HuH-7.5 (cell line): ENCODE measurements at places on chromosomes 7 and 10.

DNA sequence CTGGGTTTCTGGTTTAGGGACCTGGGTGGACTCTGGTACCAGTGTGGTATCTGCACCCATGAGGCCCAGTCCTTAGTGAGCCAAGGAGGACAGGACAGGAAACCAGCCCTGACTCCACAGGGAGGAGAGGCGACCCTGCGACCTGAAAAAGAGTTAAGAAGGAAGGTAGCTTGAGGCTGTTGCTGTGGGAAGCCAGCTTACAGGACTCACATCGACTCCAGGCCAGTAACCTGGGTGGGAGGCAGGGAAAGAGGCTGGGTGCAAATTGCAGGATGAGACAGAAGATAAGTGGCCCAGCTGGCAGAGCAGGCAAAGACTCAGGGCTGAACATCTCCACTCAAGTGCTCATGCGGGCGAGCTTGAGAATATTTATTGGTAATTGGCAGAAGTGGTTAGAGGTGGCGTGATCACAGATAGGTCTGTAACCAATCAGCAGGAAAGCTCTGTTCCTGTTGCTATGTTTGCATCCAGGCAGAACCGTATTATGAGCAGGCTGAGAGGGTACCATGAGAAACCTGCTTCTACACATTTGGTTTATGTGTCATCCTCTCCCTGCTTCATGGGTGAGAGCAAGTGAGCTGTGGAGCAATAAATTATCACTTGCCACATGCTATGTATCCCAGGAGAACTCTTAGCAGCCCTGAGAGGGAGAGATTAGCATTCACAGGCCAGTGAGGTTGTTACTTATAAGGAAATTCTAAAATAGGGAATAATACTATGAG lies 11.0 kb downstream of the TLL2 start:
- no peak for DNase-seq

DNA sequence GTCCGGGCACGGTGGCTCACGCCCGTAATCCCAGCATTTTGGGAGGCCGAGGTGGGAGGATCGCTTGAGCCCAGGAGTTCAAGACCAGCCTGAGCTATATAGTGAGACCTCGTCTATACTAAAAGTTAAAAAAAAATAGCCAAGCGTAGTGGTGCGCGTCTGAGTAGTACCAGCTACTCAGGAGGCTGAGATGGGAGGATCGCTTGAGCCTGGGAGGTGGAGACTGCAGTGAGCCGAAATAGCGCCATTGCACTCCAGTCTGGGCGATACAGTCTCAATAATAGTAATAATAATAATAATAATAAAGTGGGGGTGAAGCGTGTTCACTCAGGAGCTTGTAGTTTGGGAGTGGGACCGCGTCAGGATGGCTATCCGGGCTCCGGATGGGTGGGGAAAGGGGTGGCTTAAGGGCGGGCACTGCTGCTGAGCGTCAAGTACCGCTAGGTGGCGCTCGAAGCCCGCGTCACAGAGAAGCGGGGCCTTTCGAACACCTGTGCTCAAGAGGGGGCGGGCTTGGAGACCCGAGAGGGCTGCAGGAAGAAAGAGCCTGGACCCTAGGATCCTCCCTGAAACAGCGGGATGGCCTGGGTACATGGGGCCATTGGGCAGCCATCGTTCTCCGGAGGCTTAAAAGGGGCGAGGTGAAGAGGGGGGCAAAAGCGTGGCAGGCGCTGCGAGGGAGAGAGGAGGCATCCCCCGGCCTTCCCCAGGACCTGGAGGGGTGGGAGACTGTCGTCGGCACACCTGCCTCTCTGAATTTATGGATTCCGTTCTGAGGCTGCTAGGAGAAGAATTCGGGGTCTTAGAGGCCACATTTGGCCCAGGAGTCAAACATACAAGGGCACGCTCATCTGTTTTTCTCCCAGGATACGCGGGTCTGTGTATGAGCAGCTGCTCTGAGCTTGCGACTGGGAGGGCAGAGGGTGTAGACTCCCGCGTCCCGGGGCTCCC lies 14.5 kb downstream of the LBX1 start:
- DNase-seq = peak; percentile 85

GRCh38 chr7:52639981-52640380 lies 395.5 kb upstream of the POM121L12 start:
- DNase-seq = no peak

GRCh38 chr7:43467406-43467805 lies 115.5 kb upstream of the STK17A start:
- no peak for DNase-seq

DNA sequence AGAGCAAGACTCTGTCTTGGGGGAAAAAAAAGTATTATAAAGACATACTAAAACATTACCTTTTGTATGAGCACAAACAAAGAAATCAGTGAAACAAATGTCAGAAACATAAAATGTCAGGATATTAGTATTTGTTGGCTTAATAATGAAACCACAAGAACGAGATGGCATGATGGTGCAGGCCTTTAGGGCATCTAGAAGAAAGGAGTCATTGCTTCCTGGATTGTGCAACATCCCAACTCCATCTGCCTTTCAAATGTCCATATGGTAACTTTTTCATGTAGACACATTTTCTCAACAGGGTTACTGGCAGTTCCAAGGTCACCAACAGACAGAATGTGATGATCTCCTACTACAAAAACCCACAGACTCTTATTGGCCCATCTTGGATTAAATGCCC lies 96.6 kb downstream of the ZNF248 start:
- no peak for DNase-seq

GRCh38 chr10:73968098-73968521 lies 29.8 kb upstream of the VCL start:
- DNase-seq = no peak

- no peak for DNase-seq
These were observed 77.0 kb upstream of the SLF2 start for GRCh38 chr10:100835810-100836209.

- DNase-seq = no peak
These were observed 35.0 kb downstream of the TAF3 start for GRCh38 chr10:7853226-7853842.

- DNase-seq = no peak
These were observed 35.3 kb downstream of the KCNH2 start for GRCh38 chr7:150942591-150943452.

- no peak for DNase-seq
These were observed 16.8 kb downstream of the CPEB3 start for GRCh38 chr10:92274071-92274470.

GRCh38 chr10:3472287-3473051 lies 299.9 kb upstream of the PITRM1 start:
- DNase-seq = no peak

DNA sequence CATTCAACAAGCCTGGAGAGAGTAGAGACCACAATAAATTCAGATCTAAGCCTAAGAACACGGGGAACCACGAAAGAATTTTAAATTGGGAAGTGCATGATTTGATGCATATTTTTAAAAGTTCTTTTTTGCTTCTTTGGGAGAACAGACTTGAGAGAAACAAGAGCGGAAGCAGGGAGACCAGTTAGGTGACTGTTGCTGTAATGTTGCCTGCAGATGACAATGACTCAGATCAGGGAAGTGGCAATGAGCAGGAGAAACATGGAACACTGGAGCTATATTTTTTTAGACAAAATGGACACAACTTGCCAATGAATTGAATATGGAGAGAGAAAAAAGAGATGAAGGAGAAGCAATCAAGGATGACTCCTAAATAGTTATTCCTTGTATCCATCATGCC lies 125.1 kb downstream of the RAPGEF5 start:
- DNase-seq = no peak

- DNase-seq = no peak
These were observed 53.5 kb downstream of the ABCC2 start for GRCh38 chr10:99835947-99836346.

DNA sequence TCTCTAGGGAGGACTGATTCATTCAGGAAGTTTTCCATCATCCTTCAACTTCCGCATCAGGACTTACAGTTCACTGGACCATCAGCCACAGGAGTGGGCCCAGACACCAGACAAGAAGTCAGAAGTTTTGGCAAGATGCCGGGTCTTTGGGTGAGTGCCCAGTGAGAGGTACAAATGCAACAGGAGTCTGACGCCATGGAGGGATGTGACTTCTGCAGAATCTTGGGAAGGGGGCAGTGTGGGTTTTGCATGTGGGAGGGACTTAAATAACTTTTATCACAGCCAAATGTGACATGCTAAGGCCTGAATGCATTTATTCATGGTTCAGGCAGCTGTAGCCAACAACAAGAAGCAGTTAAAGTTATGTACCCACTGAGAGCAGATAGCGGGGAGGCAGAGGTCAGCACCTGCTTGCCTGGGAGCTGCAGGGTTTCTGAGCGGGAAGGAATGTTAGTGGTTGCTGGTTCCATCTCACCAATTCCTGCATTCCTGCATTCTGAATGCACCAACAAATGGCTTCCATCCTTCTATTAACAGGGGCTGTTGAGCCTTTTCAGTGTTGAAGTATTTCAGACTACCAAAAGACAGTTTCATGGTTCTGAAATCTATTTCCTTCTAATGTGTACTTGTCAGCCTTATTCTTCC lies 375.2 kb downstream of the PAXIP1 start:
- no peak for DNase-seq

GRCh38 chr7:66953044-66953427 lies 32.0 kb downstream of the TMEM248 start:
- DNase-seq = no peak

- DNase-seq = no peak
These were observed 8.9 kb downstream of the LCOR start for GRCh38 chr10:96840841-96841518.

GRCh38 chr10:29392376-29393021 lies 103.6 kb downstream of the LYZL1 start:
- DNase-seq = peak; percentile 42

- no peak for DNase-seq
These were observed 605.7 kb downstream of the POM121L12 start for GRCh38 chr7:53641091-53641490.

DNA sequence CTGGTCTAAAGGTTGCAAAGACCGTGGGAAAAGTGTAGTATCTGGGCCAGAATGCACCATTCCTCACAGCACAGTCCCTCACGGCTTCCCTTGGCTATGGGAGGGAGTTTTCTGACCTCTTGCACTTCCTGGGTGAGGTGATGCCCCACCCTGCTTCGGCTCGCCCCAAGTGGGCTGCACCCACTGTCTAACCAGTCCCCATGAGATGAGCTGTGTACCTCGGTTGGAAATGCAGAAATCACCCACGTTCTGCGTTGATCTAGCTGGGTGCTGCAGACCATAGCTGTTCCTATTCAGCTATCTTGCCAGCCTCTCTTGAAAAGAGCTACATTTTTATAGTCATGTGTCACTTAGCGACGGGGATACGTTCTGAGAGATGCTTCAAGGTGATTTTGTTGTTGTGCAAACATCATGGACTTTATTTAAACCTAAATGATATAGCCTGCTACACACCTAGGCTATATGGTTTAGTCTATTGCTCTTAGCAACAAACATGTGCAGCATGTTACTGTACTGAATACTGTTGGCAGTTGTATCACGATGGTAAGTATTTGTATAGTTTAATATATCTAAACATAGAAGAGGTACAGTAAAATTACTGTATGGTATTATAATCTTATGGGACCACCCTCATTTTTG lies 120.0 kb downstream of the PPP1R9A start:
- DNase-seq = no peak

DNA sequence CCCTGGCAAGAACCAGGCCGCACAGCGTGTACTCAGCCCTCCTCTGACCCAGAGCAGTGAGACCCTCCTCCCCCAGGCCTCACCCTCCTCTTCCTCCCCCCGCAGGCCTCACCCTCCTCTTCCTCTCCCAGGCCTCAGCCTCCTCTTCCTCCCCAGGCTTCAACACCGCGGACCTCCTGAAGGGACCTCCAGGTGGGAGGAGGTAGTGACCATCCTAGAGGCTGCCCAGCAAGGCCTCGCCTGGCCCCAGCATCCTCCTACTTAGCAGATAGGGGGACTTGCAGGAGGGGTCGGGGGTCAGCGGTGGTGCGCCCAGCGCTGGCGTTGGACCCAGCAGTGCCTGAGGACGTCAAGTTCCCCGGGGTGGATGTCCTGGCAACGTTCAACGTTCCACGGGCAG lies 270.8 kb downstream of the ELFN1 start:
- DNase-seq = no peak

GRCh38 chr10:61993711-61994401 lies 92.4 kb downstream of the ARID5B start:
- DNase-seq = no peak

DNA sequence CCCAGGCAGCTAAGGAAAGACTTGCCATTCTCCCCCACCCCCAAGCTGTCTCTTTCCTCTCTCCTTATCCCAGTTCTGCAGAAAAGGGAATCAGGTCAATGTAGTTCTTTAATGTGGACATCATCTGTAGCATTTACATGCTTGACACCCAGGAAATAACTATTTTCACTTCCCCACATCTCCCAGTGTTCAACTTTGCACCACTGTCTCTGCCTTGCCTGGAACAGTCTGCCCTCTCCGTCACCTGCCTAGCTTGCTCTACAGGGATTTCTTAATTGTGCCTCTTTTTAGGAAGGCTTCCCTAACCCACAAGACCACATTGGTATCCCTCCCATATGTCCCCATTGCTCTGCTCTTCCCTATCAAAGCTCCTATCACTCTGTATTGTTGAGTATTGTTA lies 45.9 kb upstream of the TOMM7 start:
- no peak for DNase-seq

DNA sequence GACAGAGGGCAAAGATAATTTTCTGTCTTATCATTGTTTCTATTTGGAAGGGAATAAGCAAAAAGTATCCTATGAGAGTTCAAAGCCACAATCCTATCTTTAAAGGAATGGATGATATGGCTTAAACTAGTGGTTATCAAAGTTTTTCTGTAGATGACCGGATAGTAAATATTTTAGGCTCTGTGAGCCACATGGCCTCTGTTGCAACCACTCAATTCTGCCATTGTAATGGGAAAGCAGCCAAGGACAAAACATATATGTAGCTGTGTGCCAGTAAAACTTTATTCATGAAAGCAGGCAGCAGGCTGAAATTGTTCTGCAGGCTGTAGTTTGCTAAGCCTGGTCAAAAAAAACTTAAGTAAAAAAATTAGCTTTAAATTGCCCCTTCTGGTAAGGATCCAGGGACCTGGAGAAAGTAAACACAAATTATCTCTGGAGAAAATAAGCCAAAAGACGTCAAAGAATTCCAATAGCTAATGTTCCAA lies 73.3 kb downstream of the THSD7A start:
- DNase-seq = no peak

DNA sequence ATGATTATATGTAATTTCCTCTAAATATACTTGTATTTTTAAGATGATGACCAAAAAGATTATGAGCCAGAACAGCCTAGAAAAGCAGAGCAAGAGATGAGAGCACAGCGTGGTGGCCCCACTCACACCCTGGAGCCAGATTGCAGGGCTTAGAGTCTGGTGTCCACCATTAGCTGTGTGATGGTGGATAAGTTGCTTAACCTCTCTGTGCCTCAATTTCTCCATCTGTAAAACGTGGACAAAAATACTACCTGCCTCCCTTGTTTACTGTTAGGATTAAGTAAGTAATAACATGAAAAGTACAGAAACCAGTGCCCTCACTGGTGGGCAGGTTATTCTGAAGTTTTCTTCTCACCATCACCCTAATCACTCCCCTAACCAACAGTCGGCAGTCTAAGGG lies 212.3 kb downstream of the COBL start:
- DNase-seq = no peak

GRCh38 chr10:62726142-62726541 lies 78.4 kb upstream of the ADO start:
- DNase-seq = no peak
